ENCODE measurements at places on chromosomes 1 and 21.

DNA sequence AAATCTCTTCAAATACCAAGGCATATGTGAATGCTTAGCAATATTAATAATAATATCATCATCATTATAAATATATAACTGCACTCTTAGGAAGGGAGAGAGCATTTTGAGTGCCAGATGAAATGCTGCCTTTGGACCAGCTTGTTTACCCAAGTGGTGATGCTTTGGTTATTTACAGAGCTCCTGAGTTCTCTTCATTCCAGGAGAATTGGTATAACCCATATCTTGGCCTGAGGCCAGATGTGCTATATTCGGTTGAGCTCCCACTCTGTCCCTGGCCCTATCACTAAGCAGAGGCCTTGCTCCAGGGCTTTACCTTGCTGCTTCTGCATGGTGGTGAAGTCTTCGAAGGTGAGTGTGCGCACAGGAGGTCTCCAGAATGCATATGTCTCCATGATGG, 89.4 kb downstream of the TBX15 start:
- DNase-seq, result no peak

DNA sequence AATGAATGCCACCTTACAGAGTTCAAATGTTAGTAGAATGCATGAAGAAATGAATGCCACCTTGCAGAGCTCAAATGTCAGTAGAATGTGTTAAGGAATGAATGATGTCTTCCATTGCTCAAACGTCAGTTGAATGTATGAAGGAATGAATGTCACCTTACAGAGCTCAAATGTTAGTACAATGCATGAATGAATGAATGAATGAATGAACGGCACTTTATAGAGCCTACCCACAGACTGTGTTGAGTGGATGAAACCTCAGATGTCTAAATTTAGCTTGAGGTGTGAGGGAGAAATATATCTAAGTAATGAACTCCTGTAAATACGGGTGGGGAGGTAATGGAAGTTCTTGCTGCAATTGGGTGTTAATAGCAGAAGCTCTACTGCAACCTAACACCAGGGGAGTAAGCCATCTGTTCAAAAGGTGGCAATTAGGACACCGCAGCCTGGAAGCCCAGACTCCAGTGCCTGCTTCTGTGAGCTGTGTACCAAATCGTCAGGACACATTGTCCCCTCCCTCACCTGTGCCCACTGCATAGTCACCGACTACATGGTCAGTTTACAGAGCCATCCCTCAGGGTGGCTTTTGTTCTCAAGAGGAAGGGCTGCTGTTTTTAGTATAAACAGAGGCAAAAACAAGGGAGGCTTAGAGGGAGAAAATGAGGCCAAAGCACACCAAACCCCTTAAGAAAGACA, 26.7 kb downstream of the SUSD4 start:
- no peak for DNase-seq

DNA sequence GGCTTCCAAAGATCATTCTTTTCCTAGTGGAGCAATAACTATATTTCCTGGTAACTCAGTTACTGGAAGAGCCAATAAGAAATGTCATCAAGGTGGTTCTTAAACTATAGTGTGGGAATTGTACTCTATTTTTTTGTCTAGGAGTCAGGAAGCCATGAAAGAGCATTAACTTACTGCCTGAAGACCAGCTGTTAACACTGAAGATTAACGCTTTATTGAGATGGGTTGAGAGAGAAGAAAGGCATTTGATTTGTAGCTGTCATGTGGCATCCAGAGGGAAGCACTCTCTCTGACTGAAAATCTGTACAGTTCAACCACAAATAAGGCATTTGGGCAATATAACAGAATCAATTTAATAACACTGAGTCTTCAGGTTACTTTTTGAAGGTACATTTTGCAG, 76.0 kb downstream of the DNM3 start:
- no peak for DNase-seq

- no peak for DNase-seq
Observed at GRCh38 chr1:54453509-54453908, 47.3 kb upstream of the SSBP3 start.

- no peak for DNase-seq
Observed at GRCh38 chr21:35202431-35202830, 153.3 kb upstream of the RUNX1 start.

- no peak for DNase-seq
Observed at GRCh38 chr1:233328142-233328921, 808 bp downstream of the MAP3K21 start.

Measured in GM12864 (cell line).